ENCODE measurements at places on chromosomes 1 and 21.

GRCh38 chr1:116330342-116330652 lies 42.7 kb upstream of the ATP1A1 start:
- DNase-seq, result no peak

- DNase-seq, result no peak
Observed at GRCh38 chr1:178652506-178653490, 72.2 kb upstream of the RALGPS2 start.

DNA sequence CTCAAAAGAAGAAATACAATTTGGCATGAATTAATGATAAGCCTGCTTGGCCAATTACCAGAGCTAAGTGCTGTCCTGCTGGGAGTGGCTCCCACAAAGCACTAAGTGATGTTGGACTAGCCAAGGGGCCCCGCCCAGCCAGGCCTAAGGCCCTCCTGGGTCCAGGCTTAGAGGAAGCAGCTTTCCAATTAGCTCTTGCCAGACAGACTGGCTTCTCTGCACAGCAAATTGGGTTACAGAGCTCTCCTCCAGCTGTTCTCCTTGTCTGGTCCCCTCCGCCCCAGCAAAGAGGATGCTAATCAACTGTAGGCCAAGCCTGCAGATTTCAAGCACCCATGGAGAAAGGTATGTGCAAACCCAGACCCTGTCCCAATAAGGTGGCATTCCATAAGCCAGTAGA lies 151.9 kb downstream of the DMRTA2 start:
- no peak for DNase-seq

- no peak for DNase-seq
Observed at GRCh38 chr1:162605225-162605927, 26.9 kb upstream of the DDR2 start.

GRCh38 chr1:238029126-238029525 lies 138.4 kb upstream of the ZP4 start:
- DNase-seq, result no peak

DNA sequence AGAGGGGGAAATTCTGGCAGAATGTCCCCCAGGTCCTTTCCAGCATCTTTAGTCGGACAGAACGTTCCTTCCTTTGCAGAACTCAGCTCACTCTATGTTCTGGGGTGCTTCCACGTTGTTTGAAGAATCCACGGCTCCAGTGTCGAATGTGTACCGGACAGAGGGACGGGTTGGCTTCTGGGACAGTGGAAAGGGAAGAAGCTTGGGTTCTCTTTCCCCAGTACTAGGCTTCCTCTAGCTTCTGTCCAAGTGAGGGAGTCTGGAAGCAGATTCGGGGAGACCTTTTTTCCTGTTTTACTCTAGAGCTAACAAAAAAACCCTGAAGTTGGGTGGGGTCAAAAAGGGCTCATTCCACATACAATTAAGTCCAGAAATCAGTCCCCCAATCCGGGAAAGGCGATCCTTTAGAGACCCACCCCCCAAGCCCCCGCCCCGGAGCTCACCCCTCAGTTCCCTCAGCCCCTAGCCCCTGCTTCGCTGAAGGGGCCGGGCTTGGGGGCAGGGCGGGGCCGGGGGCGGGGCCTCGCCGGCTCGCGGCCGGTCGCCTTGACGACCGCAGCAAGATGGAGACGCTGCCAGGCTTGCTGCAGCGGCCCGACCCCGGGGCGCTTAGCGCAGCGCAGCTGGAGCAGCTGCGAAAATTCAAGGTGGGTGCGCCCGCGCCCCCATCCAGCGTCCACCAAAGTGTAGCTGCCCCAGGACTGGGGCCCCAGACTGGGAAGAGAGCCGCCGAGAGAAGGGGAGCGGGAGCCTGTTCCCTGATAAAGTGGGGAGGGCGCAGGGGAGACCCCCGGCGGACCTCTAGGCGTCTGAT lies at the start of gene RIIAD1:
TSS of gene RIIAD1 (plus strand) at position 549 of the 814 bp plus-strand sequence. CDS start at position 564, 15 bp downstream.
- DNase-seq, result peak; percentile 18

GRCh38 chr1:59692591-59692990 lies 122.2 kb upstream of the HOOK1 start:
- DNase-seq, result no peak

- no peak for DNase-seq
Observed at GRCh38 chr1:41599912-41600311, 115.4 kb upstream of the EDN2 start.

- DNase-seq, result no peak
Observed at GRCh38 chr1:196858811-196859210, 29.0 kb upstream of the CFHR4 start.

- no peak for DNase-seq
Observed at GRCh38 chr21:29557931-29558725, 259.4 kb downstream of the BACH1 start.

DNA sequence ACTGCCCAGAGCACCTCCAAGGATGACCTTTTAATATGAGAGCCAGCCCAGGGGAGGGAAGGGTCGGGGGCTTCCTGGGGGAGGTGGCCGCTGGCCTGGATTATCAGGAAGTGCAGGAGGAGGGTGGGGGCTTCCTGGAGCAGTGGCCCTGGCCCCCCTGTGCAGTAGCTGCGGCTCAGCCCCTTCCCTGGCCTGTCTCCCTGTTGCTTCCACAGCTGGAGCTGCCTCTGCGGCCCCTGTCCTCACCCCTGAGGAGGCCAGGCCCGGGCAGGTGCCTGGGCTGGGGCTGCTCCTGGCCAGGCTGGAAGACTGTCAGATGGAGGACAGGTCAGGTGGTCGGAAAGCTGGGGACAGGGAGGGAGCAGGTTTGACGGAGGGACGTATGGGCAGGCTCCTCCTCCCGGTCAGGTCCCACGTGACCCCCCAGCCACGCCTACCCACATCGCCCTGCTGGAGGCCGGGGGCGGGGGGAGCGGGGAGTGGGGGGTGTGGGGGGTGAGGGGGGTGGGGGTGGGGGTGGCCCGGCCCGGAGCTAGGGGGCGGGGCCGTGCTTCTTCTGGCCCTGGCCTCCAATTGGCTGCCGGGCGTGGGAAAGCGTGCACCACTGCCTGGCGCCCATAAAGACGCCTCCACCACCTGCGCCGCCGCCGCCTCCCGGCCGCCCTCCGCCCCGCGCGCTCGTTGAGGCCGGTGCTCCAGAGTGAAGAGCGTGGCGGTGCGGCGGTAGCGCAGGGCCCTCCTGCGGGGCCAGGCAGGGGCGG lies 10.2 kb upstream of the TNFRSF14 start:
- DNase-seq, result peak; percentile 74

GRCh38 chr1:26015358-26015757 lies 6.2 kb upstream of the EXTL1 start:
- no peak for DNase-seq

DNA sequence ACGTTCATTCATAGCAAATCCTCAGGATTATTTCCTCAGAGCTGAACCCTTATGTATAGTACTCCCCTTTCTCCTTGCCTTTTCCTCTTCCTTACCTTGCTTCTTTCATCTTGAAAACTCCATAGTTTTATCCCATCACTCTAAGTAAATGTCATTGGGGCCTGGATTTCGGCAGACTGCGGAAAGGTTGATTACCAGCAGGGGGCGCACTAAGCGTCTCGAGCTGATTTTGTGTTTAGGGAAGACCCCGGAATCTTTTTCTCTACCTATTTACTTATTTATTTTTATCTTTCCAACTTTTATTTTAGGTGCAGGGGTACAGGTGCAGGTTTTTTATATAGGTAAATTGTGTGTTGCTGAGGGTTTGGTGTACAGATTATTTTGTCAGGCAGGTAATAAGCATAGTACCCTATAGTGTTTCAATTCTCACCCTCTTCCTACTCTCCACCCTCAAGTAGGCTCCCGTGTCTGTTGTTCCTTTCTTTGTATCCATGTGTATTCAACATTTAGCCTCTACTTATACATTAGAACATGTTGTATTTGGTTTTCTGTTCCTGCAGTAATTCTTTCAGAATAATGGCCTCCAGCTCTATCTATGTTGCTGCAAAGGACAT lies 11.4 kb upstream of the MTARC1 start:
- DNase-seq, result peak; percentile 40

DNA sequence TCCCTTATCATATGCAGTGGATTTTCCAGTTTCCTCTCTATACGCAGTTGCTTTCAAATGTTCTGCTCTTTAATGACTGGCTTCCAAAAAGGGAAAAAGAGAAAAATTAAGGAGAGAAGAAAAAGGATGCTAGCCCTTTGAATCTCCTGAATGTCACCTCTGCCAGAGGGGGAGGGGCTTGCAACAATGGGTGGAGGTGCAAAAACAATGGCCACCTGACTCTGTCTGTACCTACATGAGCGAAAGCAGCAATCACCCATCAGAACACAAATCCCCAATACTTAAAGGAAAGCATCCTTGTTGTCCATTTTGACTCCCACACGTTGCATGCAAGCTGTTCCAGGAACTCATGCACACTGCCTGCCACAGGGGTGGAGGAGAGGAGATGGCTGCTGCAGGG lies 61.2 kb downstream of the CCDC30 start:
- no peak for DNase-seq

- DNase-seq, result no peak
Observed at GRCh38 chr1:246534114-246534513, 27.0 kb upstream of the SMYD3 start.
